ENCODE measurements at places on chromosomes 5 and 9.

DNA sequence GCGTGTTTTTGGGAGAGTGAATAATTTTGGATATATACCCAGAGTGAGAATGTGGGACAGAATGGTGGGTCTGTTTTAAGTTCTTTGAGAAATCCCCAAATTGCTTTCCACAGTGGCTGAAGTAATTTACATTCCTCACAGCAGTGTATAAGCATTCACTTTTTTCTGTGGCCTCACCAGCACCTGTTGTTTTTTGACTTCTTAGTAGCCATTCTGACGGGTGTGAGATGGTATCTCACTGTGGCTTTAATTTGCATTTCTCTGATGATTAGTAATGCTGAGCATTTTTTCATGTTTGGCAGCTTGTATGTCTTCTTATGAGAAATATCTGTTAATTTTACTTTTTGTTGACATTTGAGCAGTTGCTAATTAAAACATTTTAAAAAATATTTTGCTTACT is 9.4 kb upstream of the SPATA31D1 start:
- no peak for DNase-seq

- DNase-seq, result no peak
These were observed 302.7 kb upstream of the NREP start for GRCh38 chr5:112059579-112060135.

DNA sequence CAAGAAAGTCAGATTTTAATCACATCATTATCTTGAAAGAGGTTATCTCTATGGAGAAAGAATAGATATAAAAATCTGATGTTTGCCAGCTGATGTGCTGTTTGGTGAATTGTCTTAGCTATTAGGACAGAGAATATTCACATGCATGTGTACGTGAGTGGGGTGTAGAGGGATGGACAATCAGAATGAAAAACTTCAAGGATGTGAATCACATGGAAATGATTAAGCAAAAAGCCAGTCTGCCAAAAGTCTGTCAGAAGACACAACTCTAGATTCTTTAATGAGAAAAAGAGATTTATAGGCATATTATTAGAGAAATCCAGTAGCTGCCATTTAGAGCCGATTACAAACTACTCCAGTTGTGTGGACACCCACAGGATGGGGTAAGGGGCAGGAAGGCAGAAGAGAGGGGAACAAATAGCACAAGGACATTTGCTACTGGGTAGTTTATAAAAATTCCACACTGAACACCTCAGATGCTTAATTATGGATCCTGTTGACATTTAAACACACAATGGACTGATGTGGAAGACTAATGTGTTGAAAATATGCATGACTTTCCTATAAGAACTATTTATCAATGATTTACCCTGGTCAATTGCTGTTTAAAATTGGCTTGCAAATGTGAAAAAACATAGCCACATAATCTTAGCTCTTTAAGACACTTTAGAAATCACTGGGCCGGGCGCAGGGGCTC is 127.4 kb downstream of the PTTG1 start:
- peak; percentile 71 for DNase-seq

DNA sequence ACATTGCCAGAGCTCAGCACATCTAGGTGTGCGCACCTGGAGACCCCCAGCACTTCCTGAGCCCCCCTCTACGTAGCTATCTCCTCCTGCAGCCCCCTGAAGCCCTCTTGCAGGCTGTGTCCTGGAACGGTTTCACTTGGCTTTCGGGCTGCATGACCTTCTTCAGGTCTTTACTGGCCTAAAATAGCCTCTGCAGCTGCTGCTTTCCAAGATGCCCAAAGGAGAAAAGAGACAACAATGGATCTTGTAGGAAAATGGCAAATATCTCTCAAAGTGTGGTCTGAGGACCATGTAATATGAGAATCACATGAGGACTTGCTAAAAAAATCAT is 6.6 kb upstream of the ERMP1 start:
- DNase-seq, result no peak

GRCh38 chr5:98540056-98540455 is 233.4 kb upstream of the RGMB start:
- peak; percentile 25 for DNase-seq

DNA sequence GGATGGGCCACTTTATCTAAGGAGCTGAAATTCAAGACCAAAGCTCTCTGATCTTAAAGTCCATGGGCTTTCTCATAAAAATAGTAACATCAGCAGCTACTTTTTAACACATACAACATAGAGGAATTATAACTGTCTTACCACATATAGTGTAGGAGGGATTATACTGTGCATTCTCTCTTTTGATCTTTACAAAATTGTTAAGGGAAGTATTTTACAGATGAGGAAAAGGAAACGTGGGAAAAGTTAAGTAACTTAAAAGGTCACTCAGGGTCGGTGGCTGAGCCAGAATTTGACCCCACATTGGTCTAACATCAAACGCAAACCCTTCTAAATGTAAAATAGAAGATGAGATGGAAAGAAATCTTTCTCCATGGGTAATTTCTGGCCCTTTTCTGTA is 38.4 kb downstream of the ZNF608 start:
- DNase-seq, result no peak

- no peak for DNase-seq
These were observed 28.0 kb upstream of the SPZ1 start for GRCh38 chr5:80291761-80292160.

- DNase-seq, result no peak
These were observed 5.1 kb upstream of the ERCC6L2 start for GRCh38 chr9:95870352-95870751.

DNA sequence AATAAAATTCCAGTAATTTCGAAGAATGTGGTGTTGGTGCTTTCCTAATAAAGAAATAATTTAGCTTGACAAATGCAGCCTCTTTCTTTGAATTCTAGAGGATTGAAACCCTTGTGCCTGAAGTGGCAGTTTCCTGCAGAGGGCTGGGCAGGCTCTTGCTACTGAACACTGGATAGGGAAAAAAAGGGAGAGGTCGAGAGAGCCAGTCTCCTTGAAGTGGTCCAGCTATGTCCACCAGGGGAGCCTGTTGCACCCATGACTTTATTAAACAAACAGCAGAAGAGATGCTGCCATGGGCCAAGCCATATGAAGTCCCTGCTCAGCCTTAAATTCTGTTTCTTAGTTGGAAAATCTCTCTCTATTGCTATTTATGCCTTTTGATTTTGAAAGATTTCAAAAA is 178.4 kb downstream of the SMARCA2 start:
- no peak for DNase-seq

GRCh38 chr9:92711146-92711545 is 41.2 kb upstream of the IPPK start:
- DNase-seq, result no peak

GRCh38 chr9:99457981-99458380 is 235.9 kb downstream of the SEC61B start:
- DNase-seq, result no peak

GRCh38 chr5:150527808-150528207 is 19.9 kb downstream of the NDST1 start:
- no peak for DNase-seq

- DNase-seq, result peak; percentile 66
These were observed 117.1 kb upstream of the WWC1 start for GRCh38 chr5:168174376-168174775.

DNA sequence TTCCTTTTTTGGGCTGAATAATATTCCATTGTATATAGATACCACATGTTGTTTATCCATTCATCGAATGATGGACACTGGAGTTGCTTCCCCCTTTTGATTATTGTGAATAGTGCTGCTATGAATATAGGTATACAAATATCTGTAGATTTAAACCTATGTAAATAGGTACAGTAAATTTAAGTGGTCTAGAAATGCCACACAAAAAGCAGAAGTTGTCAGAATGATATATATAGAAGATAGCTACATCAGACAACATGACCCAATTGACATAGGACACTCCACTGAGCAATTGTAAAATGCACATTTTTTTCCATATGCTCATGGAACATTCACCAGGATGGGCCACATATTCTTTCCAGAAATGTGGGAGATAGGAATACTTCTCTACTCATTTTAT is 77.6 kb downstream of the SMIM15 start:
- DNase-seq, result no peak

- peak; percentile 47 for DNase-seq
These were observed 4.6 kb upstream of the SLC25A48 start for GRCh38 chr5:135829681-135830383.

- DNase-seq, result no peak
These were observed 343.4 kb downstream of the CWC27 start for GRCh38 chr5:65111961-65112658.

DNA sequence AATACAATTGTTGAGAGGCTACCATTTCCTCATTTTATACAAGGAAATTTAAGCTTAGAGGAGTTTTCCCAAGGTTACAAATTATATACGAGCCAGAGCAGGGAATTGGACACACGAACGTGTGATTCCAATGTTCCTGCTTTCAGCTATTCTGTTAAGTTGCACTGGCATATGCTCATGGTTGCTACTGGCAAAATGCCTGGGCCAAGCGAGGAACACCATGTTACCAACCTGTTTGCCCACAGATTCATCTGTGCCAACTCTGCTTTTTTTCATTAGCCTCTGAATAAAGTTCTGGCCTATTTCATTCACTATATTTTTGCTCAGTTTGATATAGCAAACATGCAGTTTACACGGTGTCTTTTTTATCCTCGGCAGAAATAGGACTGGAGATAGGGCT is 5.1 kb upstream of the C5orf46 start:
- no peak for DNase-seq

GRCh38 chr9:129934041-129934591 is 98.9 kb downstream of the USP20 start:
- DNase-seq, result no peak

DNA sequence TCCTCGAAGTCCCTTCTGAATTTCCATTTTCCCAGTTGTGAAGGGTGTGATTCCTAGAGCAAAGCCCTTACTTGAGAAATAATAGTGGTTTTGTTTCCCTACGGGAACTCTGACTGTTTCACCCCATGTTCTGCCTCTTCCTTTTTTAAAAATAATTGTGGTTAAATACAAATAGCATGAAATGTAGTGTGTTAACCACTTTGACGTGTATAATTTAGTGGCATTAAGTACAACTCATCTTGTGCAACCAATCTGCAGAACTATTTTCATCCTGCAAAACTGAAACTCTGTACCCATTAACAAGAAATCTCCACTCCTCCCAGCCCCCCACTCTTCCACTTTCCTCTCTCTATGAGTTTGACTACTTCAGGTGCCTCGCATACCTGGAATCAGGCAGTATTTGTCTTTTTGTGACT is 35.6 kb upstream of the HAND1 start:
- DNase-seq, result peak; percentile 48

- no peak for DNase-seq
These were observed 13.6 kb upstream of the SPATA31E1 start for GRCh38 chr9:87869082-87869481.

GRCh38 chr9:135068776-135069415 is 18.6 kb upstream of the OLFM1 start:
- no peak for DNase-seq

DNA sequence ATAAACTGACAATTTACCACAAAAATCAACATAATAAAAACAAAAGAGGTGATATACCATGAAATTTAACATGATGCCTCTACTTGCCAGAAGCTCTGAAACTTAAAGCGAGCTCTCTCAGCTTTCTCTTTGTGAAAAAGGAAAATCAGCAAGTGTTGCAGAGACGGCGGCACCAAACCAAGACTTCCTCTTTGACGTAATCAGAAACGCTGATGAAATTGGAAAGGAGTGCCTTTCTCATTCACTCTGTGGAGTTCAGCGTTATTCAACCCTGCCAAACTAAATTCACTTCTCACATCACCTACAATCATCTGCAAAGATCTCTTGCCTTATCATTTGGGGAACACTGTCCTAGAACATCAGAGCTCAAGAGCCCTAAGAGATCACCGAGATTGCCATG is 32.2 kb downstream of the ANXA6 start:
- no peak for DNase-seq

DNA sequence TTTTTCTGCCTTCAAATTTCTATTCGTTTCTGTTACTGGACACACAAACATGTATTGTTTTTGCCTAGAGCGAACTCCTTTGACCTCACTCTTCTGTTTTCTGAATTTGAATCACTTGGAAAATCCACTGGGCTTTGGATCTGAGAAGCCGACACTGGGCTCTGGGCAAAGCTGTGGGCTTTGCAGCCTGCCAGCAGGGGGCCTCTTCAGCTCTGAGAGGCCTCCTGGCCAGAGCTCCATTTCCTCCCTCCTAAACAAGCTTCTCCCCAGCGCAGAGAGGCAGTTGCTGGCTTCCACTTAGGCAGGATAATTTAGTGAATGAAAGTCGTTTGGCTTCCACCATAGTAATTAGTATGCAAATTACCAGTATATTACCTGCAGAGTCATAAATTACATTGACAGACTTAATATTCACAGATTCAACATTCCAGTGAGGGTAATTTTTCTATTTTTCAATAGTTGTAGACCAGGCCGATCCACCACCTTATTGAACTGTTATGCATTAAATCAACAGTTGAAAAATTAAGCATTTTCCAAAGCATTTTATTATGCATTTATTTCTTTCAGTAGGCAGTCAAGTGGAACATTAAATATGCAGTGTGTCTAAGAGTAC is 104.0 kb upstream of the ZNF366 start:
- DNase-seq, result peak; percentile 72

DNA sequence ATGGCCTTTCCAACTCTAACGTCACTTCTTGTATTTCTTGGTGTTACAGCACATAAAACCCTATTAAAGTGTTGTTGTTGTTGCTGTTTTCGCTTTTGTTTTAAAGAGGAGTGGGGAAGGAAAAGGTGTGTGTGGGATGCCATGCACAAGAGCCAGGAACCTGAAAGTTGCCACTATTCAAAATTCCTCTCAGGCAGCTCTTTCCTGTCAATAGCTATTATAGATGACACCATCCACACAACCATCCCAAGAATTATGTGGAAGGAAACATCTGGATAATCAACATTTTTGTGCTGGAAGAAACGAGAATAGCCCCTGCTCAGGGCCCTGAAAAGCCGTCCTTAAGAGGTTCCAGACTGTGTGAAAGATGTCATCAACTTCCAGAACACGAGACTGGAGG is 79.3 kb downstream of the SHB start:
- no peak for DNase-seq

- DNase-seq, result no peak
These were observed 47.9 kb downstream of the ACTBL2 start for GRCh38 chr5:57434683-57435082.

- DNase-seq, result no peak
These were observed 58.6 kb downstream of the LRSAM1 start for GRCh38 chr9:127509955-127510299.

- DNase-seq, result no peak
These were observed 29.7 kb downstream of the ACTBL2 start for GRCh38 chr5:57452885-57453284.

- peak; percentile 75 for DNase-seq
These were observed 10.9 kb downstream of the PTCH1 start for GRCh38 chr9:95505717-95506427.

DNA sequence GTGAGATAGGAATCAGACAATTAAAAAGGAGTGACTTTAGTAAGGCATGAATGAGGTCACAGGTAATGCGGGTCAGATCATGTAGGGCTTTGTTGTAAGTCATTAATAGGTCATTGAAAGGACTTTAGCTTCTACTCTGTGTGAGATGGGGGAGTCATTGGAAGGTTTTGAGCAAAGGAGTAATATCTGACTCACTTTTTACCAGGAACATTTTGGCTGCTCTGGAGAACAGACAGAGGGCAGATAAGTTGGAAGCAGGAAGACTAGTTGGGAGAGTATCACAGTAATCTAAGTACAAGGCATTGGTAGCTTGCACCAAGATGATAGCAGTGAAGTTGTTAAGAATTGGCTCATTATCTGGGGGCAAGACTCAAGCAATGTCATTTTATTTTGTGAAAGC is 37.4 kb downstream of the KIF2A start:
- no peak for DNase-seq
